ENCODE measurements at places on chromosomes 5 and 9.

DNA sequence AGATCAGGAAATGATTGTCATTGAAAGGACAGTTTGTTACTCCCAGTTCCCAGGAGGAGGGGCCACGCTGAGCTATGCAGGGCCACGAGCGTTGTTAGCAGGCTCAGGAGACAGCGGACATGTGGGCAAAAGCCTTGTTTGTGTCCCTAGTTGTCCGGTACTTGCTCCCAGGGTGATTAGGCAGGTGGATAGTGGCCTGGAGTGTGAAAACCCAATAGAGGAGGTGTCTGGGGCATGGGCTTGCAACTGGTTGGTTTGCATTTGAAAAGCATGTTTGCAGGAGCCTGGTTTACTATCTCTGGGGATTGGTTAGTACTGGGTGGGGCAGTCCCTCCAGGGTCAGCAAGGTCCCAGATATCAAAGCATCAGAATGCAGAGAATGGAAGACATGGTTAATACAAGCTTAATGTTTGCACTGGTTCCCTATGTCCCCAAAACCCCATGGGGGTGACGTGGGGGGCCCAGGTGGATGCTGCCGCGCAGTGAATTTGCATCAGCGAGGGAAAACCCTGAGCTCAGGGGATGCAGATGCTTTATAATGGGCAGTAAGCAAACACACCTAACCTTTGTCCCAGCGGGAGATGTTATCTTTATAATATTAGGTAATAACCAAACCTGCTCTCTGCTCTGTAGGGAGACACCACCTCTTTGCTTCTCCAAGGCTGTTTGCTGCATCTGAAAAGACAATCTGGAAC, 39.7 kb downstream of the ROPN1L start:
- DNase-seq = no peak

- DNase-seq = no peak
Measured at GRCh38 chr9:90827181-90827871, 25.7 kb downstream of the SYK start.

- DNase-seq = no peak
Measured at GRCh38 chr5:181194489-181195248, 10.3 kb downstream of the TRIM7 start.

DNA sequence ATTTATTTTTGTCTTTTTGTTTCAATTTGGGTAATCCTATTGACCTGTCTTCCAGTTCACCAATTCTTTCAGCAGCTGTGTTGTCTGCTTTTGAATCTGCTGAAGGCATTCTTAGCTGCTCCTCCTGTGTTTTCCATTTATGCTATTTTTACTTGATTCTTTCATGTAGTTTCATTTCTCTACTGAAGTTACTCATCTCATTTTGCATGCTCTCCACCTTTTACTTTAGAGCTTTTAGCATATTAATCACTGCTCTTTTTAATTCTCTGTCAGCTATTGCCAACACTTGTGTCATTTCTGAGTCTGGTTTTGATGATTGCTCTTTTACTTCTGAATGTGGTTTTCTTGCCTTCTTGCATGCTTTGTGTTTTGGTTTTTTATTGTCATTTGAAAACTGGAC, 496.0 kb upstream of the CLINT1 start:
- DNase-seq = no peak

- no peak for DNase-seq
Measured at GRCh38 chr5:17358031-17358430, 140.0 kb upstream of the TAF11L2 start.

- no peak for DNase-seq
Measured at GRCh38 chr5:88979244-88979643, 96.3 kb upstream of the MEF2C start.

DNA sequence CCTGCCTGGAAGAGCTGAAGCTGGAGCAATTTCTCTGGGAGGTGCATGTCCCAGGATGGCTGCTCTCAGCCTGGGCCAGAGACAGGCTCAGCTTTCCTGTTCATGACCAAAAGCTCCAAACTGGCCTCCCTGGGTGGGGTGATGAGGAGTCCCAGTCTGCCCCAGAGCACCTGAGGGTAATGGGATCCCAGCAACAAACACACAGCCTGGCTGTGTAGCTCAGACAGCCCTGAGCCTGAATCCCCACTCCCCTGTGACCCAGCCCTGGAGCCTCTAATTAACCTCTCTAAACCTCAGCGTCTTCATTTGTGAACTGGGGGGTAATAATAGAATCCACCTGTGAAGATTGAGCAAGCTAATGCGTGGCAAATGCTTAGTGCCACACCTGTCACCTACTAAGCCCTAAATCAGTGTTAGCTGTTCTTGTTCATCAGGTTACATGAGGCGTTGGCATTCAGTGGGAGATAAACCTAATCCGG, 67.5 kb downstream of the HSPA4 start:
- no peak for DNase-seq

GRCh38 chr9:121359351-121360294, 10.4 kb downstream of the STOM start:
- no peak for DNase-seq

DNA sequence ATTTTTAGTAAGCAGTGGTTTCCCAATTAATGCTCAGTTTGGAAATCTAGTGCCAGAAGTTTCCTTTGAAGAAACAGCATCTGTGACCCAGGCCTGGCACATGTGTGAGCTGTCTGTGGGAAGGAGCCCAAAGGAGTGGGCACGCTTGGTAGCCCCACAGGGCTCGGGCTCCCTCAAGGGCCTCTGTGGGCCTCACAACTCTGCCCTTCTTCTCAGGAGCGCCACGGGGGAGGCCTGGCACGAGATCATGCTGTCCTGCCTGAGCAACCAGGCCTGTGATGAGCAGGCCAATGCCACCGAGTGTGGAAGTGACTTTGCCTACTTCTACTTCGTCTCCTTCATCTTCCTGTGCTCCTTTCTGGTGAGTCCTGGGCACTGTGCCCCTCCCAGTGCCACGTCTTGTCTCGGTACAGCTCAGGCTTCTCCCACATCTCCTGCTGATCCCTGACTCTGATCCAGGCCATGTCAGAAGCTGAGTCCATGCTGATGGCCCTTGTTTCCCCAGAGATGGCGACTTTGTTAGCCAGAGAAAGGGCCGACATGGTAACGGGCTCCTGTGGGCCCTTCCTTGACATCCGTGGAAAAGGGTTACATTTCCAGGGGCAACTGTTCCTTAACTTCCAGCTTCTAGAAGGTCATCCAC, 200.4 kb downstream of the CACNA1B start:
- no peak for DNase-seq

DNA sequence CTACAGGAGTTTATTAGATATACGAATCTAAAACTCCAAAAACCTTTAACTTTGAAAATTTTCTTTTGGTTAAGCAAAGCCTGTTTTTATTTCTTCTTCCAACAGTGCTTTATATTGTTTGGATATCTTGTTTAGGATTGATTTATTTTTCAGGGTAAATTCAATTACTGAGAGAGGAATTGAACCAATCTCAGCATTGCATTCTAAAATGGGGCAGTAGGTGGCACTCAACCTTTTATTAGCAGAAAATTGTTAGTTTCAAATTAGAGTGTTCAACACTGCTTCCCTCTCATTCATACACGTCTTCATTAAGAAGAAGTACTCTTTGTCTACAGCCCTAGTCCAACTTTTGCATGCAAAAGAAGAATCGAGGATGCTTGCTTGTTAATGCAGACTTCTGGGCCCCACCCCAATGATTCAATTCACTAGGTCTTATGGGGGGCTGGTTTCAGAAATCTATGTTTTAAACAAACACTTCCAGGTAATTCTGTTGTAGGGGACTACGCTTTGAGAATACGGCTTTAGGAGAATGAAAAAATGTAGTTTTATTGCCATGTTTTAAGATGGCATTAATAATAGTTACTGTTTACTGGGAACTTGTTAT, 26.6 kb downstream of the MRPL22 start:
- DNase-seq = peak; percentile 47

GRCh38 chr5:77842243-77842642, 66.1 kb upstream of the TBCA start:
- no peak for DNase-seq

DNA sequence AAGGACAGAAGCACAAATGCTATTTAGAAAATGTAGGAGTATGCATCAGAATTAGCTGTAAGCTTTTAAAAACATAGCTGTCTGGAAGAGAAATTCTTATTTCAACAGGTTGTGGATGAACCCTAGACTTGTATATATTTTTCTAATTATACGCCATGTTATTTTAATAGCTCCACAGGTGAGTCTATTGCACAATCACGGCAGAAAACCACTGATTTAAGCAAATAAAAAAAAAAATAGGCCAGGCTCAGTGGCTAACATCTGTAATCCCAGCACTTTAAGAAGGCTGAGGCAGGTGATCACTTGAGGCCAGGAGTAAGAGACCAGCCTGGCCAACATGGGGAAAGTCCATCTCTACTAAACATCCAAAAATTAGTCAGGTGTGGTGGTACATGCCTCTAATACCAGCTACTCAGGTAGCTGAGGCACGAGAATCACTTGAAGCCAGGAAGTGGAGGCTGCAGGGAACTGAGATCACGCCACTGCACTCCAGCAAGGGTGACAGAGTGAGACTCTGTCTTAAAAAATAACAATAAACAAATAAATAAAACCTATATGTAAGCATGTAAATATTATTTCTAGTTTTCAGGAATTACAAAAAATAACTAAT, 11.7 kb downstream of the TRIM23 start:
- DNase-seq = no peak

- peak; percentile 24 for DNase-seq
Measured at GRCh38 chr5:89397096-89397495, 514.1 kb upstream of the MEF2C start.

DNA sequence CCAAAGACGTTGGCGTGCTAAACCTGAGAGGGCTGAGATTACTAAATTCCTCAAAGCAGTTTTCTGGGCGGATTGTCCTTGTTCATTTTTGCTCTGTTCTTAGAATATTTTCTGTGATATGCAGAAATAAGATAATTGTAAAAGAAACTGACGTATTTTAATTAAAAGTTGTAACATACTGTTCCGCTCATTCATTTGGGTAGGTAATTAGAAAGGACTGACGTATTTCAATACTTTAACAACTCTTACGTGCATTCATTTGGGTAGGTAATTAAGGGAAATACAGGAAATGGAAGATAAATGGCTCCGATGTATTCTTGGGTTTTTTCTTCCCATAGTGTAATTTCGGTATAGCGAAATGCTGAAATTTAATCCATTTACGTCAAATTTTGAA, 1.1 kb downstream of the OSTF1 start:
- DNase-seq = no peak
